ENCODE measurements at places on chromosomes 5 and 9.

DNA sequence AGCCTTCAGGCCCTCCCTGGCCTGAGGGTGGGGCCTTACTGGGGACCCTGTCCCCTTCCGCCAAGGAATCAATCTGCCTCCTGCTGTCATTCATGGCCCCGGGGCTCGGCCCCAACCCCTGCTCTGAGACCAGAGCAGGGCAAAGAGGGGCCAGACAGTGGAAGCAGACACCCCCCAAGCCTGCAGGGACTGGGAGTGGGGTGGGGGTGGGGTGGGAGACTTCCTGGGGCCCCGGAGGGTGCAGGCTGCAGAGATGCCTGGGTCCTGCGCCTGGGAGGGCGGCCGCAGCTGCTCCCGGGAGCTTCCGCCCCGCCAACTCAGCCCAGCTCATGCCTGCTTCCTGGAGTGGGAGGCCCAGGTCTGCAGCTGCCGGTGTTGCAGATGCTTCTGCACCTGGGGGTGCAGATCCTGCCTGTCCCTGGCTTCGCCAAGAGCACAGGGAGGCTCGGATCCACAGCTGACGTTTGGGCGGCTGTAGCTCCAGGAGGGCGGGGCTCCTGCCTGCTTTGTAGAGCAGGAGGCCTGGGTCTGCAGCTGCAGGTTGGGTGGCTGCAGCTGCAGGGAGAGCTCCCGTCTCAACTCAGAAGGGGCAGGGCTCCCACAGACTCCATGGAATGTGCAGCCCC, 6.2 kb downstream of the KIF4B start:
- no peak for DNase-seq

GRCh38 chr5:121719255-121719654, 132.4 kb upstream of the FTMT start:
- no peak for DNase-seq

GRCh38 chr5:61575103-61575502, 243.0 kb downstream of the ZSWIM6 start:
- DNase-seq: peak; percentile 85

- DNase-seq: peak; percentile 76
Observed at GRCh38 chr5:54774281-54775170, 210.9 kb downstream of the ESM1 start.

DNA sequence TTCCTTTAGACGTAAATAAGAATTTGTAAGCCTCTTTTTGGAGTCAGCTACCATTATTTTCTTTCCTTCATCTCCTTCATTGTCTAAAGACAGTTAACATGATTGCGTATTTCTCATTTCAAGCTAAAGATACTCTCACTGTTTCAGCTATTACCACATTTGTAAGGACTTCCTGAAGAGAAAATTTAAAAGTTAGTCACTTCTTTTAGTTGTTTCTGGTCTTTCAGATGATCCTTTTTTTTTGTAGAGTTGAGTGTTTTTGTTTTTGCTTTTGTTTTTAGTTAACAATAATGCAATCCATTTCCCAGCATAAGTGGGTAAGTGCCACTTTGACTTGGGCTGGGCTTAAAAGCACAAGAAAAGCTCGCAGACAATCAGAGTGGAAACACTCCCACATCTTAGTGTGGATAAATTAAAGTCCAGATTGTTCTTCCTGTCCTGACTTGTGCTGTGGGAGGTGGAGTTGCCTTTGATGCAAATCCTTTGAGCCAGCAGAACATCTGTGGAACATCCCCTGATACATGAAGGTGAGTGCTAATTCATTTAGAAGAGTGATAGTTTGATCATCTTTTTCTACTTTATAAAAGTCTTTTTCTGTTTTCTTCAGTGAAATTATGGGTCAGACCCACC, 2.0 kb downstream of the IL31RA start:
- peak; percentile 3 for DNase-seq

DNA sequence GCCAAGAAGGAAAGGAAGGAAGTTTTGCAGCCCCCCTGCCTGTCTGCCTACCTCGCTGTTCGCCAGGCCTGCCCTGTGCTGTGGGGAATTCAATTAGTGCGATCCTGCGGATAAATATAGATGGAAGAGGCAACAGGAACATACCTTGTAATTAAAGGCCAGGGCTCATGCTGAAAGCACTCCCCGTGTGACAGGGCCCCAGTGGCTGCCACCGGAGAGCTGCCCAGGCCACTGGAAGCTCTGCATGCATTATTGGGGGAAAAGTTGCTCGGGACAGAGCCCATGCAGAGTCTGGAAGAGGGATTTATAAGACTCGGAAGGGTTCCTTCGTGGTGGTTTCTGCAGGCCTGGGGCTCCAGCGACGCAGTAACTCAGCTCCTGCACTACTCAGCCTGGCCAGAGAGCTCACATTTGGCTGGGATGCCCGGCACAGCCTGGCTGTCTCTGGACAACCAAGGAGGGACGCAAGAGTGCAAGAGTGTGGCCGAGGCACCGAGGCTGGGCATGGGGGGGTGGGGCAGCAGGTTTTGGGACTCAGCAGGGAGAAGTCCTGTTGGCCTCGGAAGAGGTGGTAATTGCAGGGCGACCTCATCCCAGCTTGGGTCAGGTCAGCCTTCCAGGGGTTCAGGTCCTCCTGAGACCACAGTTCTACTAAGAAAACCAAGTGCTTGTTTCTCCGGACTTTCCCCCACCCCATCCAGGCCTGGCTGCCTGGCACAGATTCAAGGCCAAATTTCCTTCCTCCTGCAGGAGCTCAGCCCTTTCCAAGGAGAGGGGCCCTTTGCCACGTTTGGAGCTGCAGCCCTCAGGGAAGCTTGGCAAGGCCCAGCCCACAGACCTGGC, 68.1 kb upstream of the GGTA1 start:
- no peak for DNase-seq

- DNase-seq: no peak
Observed at GRCh38 chr5:167905919-167906853, 385.3 kb upstream of the WWC1 start.

DNA sequence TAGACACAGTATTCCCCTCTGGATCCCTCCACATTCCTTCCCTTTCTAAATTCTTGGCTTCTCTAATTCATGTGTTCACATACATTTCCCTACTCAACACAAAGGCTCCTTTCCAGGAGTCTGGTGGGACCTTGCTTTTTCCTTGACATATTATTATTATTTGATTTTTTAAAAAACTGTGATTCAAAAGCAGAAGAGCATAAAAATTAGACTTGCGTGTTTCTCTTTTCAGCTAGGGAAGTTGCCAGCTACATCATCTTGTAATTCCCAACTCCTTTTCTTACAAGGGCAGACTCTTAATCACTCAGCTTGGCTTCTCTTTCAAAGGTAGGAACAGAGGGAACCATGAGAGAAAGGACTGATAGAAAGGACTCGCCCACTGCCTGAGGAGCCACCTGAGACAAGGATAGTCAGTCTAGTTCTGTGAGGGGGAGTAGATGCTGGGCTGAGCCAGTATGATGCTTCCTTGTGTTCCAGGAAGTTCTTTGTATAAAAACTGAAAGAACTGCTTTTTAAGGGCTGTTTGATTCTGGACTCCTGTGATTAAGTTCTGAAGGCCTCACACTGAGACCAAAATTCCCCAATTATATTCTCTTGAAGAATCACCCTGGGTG, 51.0 kb upstream of the DPYSL3 start:
- no peak for DNase-seq

DNA sequence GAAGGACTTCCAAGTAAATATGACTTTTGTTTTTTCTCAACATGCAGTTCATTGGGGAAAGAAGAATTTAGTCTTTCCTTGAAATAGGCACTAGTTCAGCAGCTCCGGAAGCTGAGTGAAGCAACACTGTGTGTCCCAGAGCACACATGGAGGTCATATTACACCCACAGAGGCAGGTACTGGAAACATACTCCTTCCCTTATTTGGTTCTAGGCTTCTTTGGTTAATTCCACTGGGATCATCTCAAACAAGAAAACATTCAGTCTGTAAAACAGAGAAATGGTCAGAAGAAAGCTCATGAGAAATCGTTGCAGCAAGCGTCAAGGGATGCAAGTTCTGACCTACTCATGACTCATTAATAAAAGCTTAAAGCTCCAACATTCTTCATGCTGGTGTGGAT, 175.1 kb upstream of the PCSK5 start:
- no peak for DNase-seq

DNA sequence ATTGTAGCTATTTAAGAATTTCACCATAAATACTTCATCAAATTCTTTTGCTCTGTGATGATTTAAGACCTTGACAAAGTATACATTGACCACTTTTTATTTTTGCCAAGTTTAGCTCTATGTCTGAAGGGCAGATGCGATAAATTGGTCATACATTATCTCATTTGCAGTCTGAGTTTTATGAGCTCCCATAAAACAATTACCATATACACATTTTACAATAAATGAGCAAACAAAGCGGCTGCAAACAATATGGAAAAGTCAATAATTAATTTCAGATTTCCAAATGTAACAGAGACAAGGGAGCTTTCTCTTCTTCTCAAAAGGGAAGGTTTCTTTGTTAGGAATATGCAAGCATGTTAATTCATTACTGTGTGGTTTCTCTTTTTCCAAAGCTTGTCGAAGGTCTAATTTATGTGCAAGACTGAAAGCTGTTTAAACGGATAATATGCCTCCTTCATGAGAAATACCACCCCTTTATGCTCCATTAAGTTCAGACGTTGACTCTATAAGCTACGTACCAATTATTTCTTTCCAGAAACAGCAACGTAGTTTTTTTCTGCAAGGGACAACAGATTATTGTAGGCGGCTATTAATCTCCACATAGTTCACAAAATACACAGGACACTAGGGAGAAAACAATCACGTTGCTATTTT, 7.0 kb upstream of the IZUMO3 start:
- DNase-seq: no peak

- no peak for DNase-seq
Observed at GRCh38 chr5:117041926-117042595, 467.4 kb upstream of the SEMA6A start.

DNA sequence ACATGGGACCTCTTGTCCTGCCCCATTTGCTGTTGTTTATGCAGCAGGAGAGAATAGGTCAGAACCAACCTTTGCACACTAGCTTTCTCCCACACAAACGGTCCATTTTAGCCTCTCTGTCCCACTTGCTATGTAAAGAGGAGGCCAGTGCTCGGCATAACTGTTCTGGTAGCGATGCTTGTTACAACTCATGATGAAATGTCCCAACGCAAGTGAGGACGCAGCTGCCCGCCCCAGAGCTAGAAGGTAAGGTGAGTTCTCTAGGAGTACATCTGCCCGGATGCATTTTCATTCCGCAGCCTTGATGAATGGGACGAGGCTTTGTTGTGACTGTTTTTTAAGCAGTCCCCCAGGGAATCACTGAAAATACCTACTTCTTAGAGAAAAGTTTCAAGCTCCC, 14.1 kb downstream of the S1PR3 start:
- no peak for DNase-seq

- DNase-seq: no peak
Observed at GRCh38 chr9:90840696-90841095, 39.1 kb downstream of the SYK start.

- peak; percentile 53 for DNase-seq
Observed at GRCh38 chr9:134294153-134295071, 31.8 kb upstream of the RXRA start.

- DNase-seq: no peak
Observed at GRCh38 chr5:150056075-150056443, 30.3 kb downstream of the CSF1R start.

GRCh38 chr5:52990528-52990925, 1.4 kb downstream of the ITGA2 start:
- no peak for DNase-seq

Data from AG10803 (cell line).